ENCODE measurements at places on chromosomes 16 and 17.

DNA sequence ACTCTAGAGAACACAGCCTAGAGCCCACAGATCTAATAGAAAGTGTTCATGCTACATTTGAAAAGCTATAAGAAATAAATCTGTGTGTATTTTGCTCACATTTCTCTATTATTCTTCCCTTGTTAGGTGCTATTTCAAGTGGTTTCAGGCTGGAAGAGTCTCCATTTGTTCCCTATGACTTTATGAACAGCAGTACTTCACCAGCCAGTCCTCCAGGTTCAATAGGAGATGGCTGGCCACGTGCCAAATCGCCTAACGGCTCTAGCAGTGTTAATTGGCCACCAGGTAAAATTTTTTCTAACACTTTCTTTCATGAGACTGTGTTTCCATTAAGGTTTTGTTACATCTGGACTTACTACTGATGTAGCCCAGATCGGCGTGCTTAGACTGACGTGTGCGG, 30.7 kb upstream of the SLC5A11 start:
- DNase-seq, result no peak

- DNase-seq, result no peak
Observed at GRCh38 chr16:50442221-50442620, 73.4 kb upstream of the BRD7 start.

GRCh38 chr17:42547001-42547461, 5.7 kb upstream of the HSD17B1 start:
- no peak for DNase-seq

DNA sequence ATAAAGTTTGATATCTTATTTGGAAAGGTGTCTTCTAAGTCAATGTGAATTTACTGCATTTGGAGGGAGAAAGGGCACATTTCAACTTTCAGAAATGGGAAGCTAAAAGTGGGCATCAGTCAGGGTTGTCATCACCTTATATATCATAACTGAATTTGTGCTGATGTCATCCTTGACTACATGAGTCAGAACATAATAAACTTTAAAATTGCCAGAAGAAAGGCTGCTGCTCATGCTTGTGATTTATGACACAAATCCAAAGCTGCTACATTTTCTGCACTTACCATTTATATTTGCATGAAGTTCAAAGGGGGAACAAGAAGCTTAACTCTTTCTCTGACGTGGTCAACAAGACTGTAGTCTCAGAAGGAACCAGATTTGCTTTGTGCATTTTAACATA, 196.6 kb downstream of the UTP18 start:
- no peak for DNase-seq

GRCh38 chr16:14196539-14196938, 125.4 kb downstream of the MRTFB start:
- no peak for DNase-seq

- DNase-seq, result peak; percentile 88
Observed at GRCh38 chr17:44689477-44690217, at the start of gene CCDC43. Gene CCDC43, minus strand, starts transcription at chr17:44689776. Its CDS starts 23 bp downstream, at chr17:44689753.

DNA sequence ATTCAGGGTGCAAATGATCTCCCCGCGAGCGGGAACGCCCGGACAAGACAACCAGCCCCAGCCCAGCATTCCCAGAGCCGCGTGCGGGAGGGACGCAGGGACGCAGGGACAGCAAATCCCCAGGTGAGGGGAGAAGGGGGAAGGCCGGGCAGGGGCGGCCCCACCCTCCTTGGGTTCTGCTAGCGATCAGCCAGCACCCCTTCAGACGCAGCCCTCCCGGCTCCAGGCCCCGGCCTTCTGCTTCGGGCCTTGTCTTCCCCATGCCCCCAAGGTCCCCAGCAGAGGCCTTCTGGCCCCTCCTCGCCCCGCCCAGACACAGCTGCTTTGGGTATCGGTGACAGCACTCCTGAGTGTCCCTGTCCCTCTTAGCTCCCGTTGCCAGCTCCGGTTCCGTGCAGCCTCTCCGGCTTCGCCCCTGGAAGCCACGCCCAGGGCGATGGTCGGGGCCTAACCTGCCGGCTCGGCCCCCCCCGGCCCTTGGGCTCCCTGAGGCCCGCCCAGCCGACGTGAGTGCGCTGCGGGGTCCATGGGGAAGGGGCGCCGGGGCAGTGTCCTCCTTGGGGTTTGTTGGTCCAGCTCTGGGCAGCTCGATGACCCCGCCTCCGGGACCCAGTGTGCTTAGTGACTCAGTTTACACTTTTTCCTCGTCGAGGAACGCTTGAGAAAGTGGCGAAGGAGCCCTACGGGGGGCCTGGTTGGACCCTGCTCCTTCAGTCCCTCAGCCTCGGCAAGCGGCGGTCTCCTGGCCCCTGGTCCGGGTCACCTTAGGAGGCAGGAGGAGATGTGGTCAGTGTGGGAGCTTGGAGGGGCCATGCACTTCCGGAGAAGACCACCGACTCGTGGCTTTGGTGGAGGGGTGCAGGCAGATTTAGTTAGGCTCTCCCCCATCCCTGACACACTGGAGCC, 50.5 kb upstream of the AMZ2 start:
- no peak for DNase-seq

DNA sequence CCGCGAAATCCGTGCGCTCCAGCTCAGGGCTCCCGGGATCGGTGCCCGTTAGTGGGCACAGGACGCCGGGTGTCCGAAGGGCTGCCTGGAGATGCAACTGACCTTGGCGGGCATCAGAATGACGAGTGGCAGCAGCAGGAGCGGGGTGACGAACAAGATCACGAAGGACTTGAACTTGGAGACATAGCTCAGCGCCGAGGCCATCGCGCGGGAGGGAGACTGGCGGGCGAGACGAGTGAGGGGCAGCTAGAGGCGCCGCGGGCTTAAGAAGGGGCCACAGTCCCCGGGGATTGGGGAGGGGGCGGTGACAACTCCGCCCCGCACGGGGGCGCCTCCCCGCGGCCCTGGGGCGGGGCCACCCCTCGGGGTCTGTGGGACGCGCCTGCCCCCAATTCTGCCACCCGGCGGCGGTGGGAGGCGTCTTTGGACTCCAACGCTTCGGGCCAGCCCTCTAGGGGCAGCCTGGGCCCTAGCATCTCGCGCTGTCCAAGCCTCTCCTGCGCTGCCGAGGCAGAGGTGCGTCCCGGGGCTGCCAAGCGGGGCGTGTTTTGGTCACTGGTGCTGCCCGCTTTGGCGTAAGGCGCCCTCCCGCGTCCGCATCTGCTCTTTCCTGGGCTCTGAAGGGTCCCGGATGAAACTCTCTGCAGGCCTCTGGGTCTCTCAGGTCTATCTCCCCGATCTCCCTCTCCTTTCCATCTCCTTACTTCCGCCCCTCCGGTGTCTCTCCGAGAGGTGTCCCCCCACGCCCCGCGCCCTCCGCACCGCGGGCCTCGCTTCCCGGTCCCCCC, at the start of gene SLC13A5:
SLC13A5 (minus strand) TSS at position 240 of the 788 bp plus-strand sequence; CDS start at position 204, 36 bp downstream.
- no peak for DNase-seq

DNA sequence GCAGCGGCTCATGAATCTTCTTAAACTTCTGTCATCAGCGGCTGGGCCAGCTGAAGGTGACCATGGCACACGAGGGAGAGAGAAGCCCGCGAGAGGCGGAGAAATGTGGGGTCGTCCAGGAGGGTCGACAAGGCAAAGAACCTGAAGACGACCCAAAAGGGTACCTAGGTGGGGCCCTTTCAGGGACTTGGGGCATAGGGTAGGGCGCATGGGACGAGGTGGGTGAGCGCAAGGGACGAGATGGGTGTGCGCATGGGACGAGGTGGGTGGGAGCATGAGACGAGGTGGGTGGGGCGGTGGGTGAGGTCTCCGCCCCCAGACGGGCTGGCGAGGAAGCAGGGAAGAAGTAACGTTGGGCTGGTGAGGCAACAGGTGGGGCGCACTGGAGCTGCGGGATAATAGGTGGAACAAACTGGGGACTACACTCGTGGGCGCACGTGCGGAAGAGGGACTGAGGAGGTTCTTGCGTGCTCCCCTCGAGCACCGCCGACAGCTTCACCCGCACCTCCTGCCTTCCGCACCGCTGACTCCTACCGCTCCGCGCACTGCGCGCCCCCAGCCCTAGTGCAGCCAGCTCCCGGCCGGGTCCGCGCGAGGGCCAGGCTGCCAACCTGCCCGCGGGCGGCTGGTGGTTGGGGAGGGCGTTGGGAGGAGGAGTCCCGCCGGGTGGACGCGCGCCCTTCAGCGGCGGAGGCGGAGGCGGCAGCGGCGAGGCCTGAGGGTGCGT, 23.2 kb upstream of the CRYM start:
- DNase-seq, result peak; percentile 38

DNA sequence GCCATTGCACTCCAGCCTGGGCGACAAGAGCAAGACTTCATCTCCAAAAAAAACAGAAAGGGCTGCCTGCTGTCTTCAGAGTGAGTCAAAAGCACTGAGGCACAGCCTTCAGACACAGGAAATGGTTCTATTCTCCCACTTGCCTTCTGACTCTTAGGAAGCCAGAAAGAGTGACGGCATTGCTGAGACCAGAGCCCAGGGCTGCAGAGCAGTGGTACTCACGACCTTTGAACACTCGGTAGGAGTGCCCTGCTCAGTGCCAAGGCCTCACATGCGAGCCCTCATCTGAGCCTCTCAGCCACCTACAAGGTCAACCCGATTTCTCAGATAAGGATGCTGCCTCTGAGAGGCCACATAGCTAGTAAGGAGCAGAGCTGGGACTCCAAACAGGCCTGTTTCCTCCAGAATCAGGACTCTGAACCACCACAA, 3.5 kb upstream of the ITGAE start:
- DNase-seq, result no peak

- no peak for DNase-seq
Observed at GRCh38 chr16:66131156-66131807, 235.2 kb upstream of the CDH5 start.

DNA sequence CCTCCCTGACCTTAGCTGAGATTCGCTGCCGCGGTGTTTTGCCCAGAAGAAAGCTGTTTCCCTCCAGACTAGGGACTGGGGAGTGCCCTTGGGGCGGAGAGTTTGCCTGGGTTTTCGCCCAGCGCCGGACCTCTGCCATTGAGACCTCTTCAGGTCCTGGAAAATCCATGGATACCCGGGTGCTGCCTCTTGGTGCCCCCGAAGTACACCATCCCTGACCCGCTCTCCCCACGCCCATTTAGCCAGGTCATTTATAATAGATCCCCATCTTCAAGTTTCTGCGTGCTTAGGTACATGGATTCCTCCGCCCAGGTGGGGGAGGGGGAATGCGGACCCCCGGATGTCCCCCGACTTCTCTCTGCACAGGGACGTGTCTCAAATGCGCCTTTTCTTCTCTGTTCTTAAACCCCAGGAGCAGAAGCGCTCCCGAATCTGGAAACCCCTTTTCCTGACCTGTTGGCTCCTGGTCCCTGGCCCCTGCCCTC, 15.0 kb upstream of the CBX8 start:
- DNase-seq, result no peak

GRCh38 chr17:75225016-75225415, 19.5 kb downstream of the NUP85 start:
- DNase-seq, result no peak

DNA sequence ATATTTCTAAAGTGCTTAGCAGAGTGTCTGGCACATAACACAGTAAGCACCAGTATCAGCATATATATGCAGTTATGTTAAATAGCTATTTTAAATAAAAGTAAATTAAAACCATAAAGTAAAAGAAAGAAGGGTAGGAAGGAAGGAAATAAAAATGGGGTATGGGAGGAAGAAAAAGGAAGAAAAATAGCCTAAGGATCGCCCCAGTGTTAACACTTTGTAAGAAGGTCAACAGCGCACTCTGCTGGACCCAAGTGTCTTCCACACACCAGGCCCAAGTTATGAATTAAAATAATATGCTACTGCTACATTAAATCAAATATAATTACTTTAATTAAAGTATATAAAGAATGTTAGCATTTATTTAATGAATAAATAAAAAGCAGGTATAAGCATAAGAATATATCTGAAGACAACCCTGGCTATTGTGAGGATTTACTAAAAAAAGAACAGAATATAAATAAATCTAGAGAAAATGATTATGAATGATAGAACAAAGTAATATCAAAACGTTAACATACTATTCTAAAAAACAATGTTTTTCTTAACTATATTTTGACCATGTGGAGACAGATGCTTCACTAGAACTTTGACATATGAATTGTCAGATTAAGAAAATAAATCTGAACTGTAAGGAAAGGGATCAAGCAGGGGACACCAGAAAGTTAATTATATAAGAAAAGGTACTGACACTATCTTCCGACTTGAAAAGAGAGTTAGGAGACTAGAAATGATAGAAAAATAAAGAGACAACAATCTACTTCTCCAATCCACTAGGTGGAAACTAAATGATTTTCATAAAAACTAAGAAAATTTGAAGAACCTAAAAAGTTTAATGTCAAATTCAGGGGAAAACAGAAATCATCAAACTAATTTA, 25.9 kb downstream of the BRIP1 start:
- peak; percentile 12 for DNase-seq

- no peak for DNase-seq
Observed at GRCh38 chr16:3242709-3243108, 7.8 kb upstream of the ZNF200 start.

- no peak for DNase-seq
Observed at GRCh38 chr17:39794249-39794970, 56.7 kb downstream of the GRB7 start.

DNA sequence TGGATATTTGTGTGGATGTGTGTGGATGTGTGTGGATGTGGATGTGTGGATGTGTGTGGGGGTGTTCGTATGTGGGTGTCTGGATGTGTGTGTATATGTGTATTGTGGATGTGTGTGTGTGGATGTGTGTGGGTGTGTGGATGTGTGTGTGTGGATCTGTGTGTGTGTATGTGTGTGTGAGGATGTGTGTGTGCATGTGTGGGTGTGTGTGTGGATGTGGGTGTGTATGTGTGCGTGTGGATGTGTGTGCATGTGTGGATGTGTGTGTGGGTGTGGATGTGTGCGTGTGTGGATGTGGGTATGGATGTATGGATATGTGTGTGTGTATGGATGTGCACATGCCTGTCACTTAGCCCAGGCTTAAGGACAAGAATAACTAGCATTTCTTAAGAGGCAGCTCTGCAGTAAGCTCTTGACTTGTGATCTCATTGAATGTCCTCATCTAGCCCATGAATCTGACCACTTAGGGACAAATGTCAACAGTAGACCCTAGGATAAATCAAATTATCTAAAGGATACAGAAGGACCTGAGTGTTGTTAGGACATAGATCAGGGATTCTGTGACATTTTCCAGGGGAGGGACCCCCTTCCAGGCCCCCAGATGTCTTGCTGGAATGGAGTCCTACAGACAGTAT, 83.5 kb downstream of the BMERB1 start:
- no peak for DNase-seq

- DNase-seq, result no peak
Observed at GRCh38 chr17:16243801-16244567, 27.0 kb downstream of the PIGL start.

- DNase-seq, result no peak
Observed at GRCh38 chr17:79681628-79682261, 49.0 kb upstream of the ENPP7 start.

DNA sequence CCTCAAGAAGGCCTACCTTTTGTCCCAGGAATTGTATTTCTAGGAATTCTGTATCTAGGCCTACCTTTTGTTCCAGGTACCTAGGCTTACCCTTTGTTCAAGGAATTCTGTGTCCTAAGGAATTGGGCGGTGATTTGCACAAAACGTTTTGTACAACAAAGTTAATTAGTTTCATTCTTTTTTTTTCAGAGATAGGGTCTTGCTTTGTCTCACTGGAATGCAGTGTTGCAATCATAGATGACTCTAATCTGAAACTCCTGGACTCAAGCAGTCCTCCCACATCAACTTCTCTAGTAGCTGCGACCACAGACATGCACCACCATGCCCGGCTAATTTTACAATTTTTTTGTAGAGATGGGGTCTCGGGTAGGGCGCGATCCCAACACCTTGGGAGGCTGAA, 7.0 kb downstream of the CDR2L start:
- DNase-seq, result no peak

- no peak for DNase-seq
Observed at GRCh38 chr17:2181897-2182448, 121.6 kb downstream of the SMG6 start.
